ENCODE measurements at places on chromosomes 1 and 21.

DNA sequence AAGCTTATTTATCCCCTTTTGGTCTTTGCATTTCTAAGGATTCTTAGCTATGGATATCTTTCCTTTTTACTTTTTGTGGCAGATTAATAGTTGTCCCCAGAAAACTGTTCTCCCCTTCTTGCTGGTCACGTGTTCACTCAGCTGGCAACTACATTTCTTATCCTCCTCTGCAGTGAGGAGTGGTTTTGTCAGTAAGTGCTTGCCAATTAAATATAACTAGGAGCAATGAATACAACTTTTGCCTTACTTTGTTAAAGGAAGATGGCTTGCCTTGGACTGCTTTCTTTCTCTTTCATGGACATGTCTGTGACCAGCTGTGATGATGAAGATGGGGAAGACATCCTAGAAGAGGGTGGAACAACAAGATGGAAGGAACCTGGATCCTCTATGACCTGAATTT, 15.6 kb upstream of the ALG14 start:
- DNase-seq, result no peak

- no peak for DNase-seq
Measured at GRCh38 chr1:59393211-59394180, 96.6 kb downstream of the FGGY start.

GRCh38 chr1:89822109-89822962, 1.5 kb downstream of the LRRC8D start:
- DNase-seq, result no peak

DNA sequence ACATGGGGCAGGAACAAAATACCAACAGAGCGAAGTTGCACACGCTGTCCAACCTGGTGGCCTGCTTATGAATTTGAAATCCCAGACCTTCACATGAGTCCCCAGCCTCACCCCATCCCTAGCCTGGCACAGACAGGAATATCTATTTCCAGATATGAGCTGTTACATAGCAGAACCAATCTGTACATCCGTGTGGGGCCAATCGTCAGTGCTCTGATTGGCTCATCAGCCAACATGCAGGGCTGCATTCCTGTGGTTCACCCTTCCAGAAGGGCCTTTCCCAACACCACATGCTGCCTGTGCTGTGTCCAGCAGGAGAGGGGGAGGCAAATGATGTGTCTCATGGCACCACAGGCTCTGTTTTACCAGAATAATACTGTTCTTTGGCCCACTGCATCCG, 31.3 kb downstream of the CCN1 start:
- DNase-seq, result no peak

DNA sequence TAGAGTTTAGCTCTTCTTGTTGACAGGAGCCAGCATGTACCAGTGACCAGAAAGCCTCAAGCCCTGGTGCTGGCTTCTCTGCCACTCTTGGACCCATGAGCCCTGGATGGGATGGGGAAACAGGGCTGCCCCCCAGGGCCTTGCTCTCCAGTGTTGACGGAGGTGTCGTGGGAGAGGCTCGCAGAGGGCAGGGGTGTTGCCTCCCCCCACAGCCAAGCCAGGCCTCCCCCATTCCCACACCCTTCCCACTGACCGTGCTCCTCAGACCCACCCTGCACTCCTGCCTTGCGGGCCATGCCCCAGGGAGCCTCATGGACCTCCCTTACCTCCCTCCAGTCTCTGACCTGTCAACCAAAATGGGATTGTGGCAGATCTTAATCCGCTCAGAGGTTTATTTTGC, 123.8 kb upstream of the COL6A1 start:
- peak; percentile 24 for DNase-seq

DNA sequence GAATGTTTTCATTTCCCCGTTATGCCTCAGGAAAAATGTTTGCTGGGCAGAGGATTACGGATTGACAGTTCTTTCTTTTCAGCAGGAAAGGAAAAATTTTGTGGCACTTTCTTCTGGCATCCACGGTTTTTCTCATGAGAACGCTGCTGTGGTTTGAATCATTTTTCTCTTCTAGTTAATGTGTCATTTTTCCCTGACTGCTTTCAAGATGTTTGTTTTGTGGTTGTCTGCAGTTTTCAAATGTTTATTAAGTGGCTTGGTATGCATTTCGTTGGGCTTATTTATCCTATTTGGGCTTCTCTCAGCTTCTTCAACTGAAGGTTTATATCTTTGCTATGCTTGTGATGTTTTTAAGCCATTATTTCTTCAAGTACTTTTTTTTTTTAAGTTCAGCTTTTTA, 359.0 kb downstream of the RGS7 start:
- DNase-seq, result no peak

All from activated CD8-positive, alpha-beta memory T cell treated with anti-CD3 and anti-CD28 coated beads for 24 hours (primary cell).